ENCODE measurements at places on chromosomes 1 and 21. TPM values are rescaled to one million over a fixed set of nuclear protein-coding genes. Genes with fewer than 3 reads are reported as not detected.
A peak's percentile ranks its signal among the peaks of the same experiment; 100 is the strongest.

LPAR3 gene
- 3.1 TPM for total RNA-seq

LRRC39 gene
- total RNA-seq: not detected

SYNC gene
- 38.9 TPM for total RNA-seq

TACSTD2 gene
- 0.92 TPM for total RNA-seq

GRCh38 chr1:229397762-229398161, 36.1 kb downstream of the ACTA1 start:
- H3K4me3 ChIP-seq: no peak overlapping the region
- no peak overlapping the region for H3K27ac ChIP-seq
- no peaks in the 10 kb centered on the region for H3K4me1 ChIP-seq
- peaks cover 26% of the 10 kb centered on the region for H3K27me3 ChIP-seq
- no peaks in the 10 kb centered on the region for H3K36me3 ChIP-seq

DNA sequence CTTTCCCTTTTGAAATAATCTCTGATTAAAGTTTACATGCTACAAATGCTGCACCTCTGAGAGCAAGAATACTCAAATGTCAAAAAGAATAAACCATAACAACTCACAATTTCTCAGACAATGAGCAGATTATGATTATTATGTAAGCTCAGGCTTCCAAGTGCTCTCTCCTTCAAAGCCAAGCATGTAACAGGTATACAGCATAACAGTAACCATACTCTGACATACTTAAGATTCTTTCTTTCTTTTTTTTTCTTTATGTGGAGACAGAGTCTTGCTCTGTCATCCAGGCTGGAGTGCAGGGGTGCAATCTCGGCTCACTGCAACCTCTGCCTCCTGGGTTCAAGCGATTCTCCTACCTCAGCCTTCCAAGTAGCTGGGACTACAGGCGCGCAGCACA, 155.4 kb downstream of the EIF4G3 start:
- H3K27ac ChIP-seq: peak overlapping the region; percentile 58
- peaks cover 53% of the 10 kb centered on the region for H3K4me1 ChIP-seq
- no peaks in the 10 kb centered on the region for H3K27me3 ChIP-seq

DNA sequence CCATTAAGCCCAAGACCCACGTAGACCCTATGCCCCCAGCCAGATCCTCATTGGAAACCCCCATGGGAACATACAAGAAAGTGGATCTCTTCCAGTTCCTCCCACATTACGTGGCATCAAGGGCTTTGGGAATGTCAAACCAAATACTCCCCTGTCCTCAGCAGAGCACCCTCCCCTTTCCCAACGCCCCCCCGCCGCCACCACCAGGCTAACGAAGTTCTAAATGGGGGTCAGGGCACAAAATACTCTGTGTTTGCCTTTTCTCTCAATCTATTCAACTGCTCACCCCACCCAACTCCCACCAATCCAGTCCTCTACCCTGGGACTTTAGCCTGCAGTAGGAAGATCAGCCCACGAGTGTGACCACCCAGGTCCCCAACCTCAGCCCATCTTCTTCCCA, 24.5 kb downstream of the NEK2 start:
- no peaks in the 10 kb centered on the region for H3K36me3 ChIP-seq
- H3K4me3 ChIP-seq: no peak overlapping the region
- peaks cover 38% of the 10 kb centered on the region for H3K4me1 ChIP-seq
- peaks cover 2% of the 10 kb centered on the region for H3K27me3 ChIP-seq
- no peak for DNase-seq
- H3K27ac ChIP-seq: no peak overlapping the region

DNA sequence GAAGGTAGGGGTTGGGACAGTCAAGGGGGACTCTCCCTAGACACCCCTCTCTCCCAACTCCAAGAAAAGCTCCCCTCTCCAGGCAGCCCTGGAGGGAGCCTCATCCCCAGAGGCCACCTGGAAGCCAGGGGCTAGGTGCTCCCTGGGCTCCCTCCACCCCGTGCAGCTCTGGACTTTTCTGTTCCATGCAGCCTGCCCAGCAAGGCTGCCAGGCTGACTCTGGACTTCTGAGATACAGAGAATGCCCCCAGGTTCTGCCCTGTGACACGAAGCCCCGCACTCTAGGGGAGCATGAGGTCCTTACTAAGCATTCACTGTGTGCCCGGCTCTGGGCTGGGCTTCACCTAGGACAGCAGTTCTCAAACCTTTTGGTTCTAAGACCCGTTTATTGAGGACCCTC, 10.2 kb downstream of the SYT2 start:
- H3K4me1 ChIP-seq: no peaks in the 10 kb centered on the region
- no peak for DNase-seq
- H3K4me3 ChIP-seq: no peak overlapping the region
- H3K27me3 ChIP-seq: peaks cover 50% of the 10 kb centered on the region
- H3K36me3 ChIP-seq: no peaks in the 10 kb centered on the region
- H3K27ac ChIP-seq: no peak overlapping the region

DNA sequence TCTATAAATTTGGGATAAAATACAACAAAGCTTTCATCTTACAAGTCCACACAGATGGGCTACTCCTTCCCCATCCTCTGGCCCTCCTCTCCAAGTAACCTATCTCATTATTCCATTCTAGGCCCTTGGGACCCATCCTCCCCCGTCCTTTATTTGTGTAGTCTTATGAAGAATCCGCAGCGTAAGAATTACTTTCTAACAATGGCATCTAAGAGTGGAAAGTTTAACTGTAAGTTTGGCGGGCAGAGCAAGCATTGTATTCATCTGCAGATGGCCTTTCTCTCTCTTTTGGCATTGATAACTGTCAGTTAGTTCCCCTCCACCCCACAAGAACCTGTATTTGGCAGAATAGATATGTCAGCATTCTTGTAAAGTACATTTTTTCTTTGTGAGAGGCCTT, 91.9 kb upstream of the TSPAN2 start:
- peaks cover 9% of the 10 kb centered on the region for H3K36me3 ChIP-seq
- peak overlapping the region; percentile 97 for H3K27ac ChIP-seq
- no peaks in the 10 kb centered on the region for H3K27me3 ChIP-seq
- H3K4me1 ChIP-seq: peaks cover 93% of the 10 kb centered on the region
- H3K4me3 ChIP-seq: peak overlapping the region; percentile 81
- no peak for DNase-seq

GRCh38 chr1:74246315-74246714, 11.1 kb downstream of the TNNI3K start:
- no peaks in the 10 kb centered on the region for H3K4me1 ChIP-seq
- no peak for DNase-seq
- H3K27ac ChIP-seq: no peak overlapping the region
- no peaks in the 10 kb centered on the region for H3K36me3 ChIP-seq
- H3K27me3 ChIP-seq: no peaks in the 10 kb centered on the region

Data from HFFc6 (cell line).